Uterus (tissue), 4 donors: ENCODE measurements at places on chromosomes 7 and 10. TPM values are rescaled to one million over a fixed set of nuclear protein-coding genes. Genes with fewer than 3 reads are reported as not detected.

- no peak for DNase-seq
Observed at GRCh38 chr10:93139059-93139655, 65.5 kb downstream of the CYP26A1 start.

- no peak for DNase-seq
Observed at GRCh38 chr10:129033340-129033739, 433.7 kb upstream of the MGMT start.

Gene IFIT1B
- total RNA-seq: not detected

DNA sequence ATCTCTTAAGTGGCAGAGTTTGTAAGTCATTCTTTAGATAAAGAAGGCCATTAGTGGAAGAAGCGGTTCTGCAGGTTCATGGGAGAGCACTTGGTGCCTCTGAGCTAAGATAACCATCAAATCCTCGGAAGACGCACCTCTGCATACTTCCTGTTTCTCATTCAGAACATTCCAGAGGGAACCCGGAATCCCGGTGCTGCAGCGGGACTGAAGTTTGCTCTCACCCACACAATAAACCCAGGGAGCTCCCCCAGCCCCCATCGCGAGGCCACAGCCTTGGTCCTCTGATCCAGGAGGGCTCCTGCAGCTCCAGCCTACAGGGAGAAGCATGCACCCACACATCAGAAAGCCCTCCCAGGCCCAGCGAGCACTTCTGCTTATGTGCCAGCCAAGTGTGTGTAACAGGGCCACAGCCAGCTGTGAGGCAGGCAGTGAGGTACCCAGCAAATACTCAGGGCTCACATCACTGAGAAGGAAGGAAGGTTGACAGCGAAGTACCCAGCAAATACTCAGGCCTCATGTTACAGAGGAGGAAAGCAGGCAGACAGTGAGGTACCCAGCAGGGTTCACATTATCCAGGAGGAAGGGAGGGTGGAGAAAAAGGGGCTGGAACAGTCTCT lies 142.4 kb downstream of the DIP2C start:
- DNase-seq: no peak

Gene IDE
- total RNA-seq: 22.6 TPM
